ENCODE measurements at places on chromosomes 7 and 10.

DNA sequence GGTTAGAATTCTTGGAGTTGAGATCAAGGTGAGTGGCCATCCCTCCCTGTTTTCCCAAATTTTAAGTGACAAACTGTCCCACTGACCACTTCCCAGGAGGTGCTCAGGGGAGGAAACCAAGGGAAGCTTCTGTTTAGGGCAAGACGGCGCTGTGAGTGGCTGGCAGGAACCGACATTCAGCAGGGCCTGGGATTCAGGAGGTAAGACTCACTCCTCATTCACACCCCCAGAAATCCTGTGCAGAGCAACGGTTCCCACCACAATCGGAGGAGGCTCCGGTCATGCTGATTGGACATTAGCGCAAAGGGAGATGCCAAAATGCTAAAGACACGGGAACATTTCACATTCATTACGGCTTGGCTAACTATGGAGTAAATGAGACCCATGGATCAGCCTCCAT is 200.9 kb downstream of the GRID1 start:
- DNase-seq = no peak

- no peak for DNase-seq
Measured at GRCh38 chr7:131581241-131582051, 25.0 kb upstream of the PODXL start.

GRCh38 chr7:76281006-76281705 is 21.3 kb upstream of the HSPB1 start:
- DNase-seq = no peak

- DNase-seq = no peak
Measured at GRCh38 chr10:12637649-12638048, 288.3 kb downstream of the CAMK1D start.

Data from AG09309 (cell line).